ENCODE measurements at places on chromosomes 2 and 18. TPM values are rescaled to one million over a fixed set of nuclear protein-coding genes. Genes with fewer than 3 reads are reported as not detected.

- H3K36me3 ChIP-seq = no peaks in the 10 kb centered on the region
- H3K4me3 ChIP-seq = no peak overlapping the region
- peaks cover 7% of the 10 kb centered on the region for H3K27me3 ChIP-seq
- H3K27ac ChIP-seq = no peak overlapping the region
- no peak for DNase-seq
These were observed 220.0 kb downstream of the LDLRAD4 start for GRCh38 chr18:13438507-13439056.

DNA sequence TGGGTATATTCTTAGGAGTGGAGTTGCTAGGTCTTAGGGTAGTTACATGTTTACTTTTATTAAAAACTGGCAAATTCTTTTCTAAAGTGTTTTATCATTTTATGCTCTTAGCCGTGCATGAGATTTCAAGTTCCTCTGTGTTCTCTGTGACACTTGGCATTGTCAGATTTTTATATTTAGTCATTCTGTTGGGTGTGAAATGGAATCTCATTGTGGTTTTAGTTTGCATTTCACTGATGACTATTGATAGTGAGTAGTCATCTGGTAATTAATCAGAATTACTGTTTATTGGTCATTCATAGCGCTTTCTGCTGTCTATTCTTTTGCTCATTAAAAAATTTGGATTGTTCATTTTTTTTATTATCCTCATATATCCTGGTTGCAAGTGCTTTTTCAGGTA, 34.1 kb downstream of the RAB3GAP1 start:
- H3K36me3 ChIP-seq = peaks cover 8% of the 10 kb centered on the region
- no peaks in the 10 kb centered on the region for H3K4me1 ChIP-seq
- H3K27ac ChIP-seq = no peak overlapping the region
- DNase-seq = no peak

DNA sequence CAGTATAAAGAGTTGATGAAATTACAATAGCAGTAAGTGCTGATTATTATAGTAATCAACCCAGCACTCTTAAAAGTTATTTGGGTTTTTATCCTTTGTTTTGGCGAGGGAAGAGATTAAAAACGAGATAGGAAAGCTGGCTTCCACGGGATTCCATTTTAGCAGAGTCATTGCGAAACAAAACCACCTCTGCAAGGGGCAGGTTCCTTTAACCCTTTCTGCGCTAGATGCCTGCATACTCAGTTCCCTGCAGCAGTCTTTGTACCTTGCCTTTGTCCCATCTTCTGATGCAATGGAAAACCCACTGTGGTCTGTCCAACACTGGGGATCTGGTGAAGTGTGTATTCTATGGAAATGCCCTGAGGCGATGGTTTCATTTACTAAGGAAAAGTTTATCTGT, 2.7 kb downstream of the YPEL5 start:
- no peaks in the 10 kb centered on the region for H3K36me3 ChIP-seq
- peaks cover 36% of the 10 kb centered on the region for H3K4me1 ChIP-seq
- H3K27me3 ChIP-seq = peaks cover 16% of the 10 kb centered on the region
- H3K27ac ChIP-seq = no peak overlapping the region

DNA sequence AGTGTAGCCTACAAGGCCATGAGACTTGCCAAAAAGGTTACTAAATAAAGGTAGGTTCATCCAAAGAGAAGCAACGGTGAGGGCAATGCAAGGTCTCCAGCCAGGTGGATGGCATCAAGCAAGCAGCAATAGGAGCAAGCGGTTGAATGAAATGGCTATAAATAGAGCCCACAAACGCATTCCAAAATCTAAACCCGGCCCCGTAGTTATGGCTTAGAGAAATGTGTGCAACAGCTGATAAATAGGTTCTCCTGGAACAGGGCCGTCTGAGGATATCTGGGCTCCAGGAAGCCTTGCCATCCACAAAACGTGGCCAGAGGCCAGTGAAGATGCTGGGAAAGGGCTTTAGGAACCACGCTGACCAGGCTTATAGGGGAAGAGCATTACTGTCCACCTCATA, 146.1 kb upstream of the PID1 start:
- no peaks in the 10 kb centered on the region for H3K27me3 ChIP-seq
- no peaks in the 10 kb centered on the region for H3K4me1 ChIP-seq
- H3K4me3 ChIP-seq = no peak overlapping the region
- no peak overlapping the region for H3K27ac ChIP-seq
- H3K36me3 ChIP-seq = no peaks in the 10 kb centered on the region

GRCh38 chr2:179856205-179856604, 5.2 kb downstream of the ZNF385B start:
- no peaks in the 10 kb centered on the region for H3K36me3 ChIP-seq
- no peak overlapping the region for H3K4me3 ChIP-seq
- peak overlapping the region; percentile 8 for H3K27ac ChIP-seq
- no peak for DNase-seq
- H3K27me3 ChIP-seq = peaks cover 8% of the 10 kb centered on the region

DNA sequence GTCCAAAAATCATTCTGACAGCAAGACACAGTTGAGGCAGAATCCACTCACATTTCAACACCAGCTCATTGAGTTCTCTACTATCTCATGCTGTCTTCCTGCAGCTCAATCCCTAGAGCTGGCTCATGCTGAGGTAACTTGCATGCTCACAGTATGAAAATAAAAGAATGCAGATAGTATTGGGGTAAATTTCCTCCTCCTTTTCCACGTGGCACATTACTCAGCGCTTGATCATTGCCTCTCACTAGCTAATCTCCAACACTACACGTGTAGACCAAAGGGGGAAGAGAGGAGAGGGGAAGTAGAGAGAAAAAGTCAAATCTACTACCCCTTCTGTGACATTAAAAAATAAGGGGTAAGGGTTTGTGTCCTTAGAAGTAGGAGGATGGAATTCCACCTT, 300.6 kb downstream of the AFF3 start:
- no peaks in the 10 kb centered on the region for H3K36me3 ChIP-seq
- no peaks in the 10 kb centered on the region for H3K27me3 ChIP-seq
- H3K27ac ChIP-seq = no peak overlapping the region
- no peaks in the 10 kb centered on the region for H3K4me1 ChIP-seq
- no peak for DNase-seq
- H3K4me3 ChIP-seq = no peak overlapping the region

DNA sequence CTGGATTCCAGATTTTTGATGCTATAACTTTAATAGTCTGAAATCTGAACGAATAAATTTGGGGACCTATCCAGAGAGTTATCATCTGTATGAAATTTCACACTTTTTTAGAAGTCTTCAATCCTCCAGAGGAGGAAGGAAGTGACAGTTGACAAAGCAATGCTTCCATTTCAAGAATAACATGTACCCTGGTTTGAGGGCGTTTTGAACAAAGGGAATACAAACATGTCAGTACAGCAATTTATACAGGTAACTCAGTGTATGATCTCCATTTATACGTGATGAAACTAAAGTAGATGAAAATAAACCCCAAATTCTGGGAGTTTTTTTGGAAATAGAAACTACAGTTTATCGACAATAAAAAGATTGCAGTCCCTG, 42.2 kb downstream of the CIB4 start:
- DNase-seq = no peak
- peaks cover 8% of the 10 kb centered on the region for H3K27me3 ChIP-seq
- H3K4me3 ChIP-seq = no peak overlapping the region

DNA sequence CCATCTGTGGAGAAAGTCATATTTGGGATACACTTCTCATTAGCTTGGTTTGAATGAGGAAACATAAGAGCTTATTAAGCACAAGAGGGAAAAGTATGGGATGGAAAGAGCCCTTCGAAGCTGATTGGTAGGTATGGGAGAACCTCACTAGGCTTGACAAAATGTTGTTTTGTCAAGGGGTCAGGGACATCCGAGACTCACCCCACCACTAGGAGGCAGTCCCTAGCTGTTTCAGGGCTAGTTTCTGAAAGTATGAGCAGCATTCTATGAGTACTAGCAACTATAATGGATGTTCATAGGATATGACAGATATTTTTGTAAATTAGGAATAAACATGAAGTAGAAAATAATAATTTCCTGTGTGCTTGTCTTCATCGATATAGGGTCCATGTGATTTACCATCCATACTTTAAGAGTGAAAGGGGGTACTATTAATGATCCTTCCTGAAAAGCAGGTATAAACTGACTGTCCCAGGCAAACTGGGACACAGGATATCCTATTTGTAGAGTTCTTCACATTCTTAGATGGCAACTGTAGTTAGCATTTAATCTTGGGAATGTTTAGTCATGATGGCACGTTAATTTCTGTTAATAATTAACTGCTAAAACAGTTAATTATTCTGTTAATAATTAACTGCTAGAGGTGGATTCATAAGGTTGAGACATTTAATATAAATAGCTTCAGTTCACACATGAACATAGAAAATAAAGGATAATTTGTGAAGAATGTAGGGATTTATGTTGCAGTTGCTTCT, 28.4 kb downstream of the OTX1 start:
- H3K36me3 ChIP-seq = no peaks in the 10 kb centered on the region
- peak; percentile 20 for DNase-seq
- no peaks in the 10 kb centered on the region for H3K4me1 ChIP-seq
- no peak overlapping the region for H3K27ac ChIP-seq
- H3K4me3 ChIP-seq = no peak overlapping the region

GRCh38 chr2:109382951-109383350, 230.8 kb downstream of the SEPTIN10 start:
- no peak for DNase-seq
- no peaks in the 10 kb centered on the region for H3K36me3 ChIP-seq
- no peak overlapping the region for H3K27ac ChIP-seq
- peaks cover 23% of the 10 kb centered on the region for H3K4me1 ChIP-seq

DNA sequence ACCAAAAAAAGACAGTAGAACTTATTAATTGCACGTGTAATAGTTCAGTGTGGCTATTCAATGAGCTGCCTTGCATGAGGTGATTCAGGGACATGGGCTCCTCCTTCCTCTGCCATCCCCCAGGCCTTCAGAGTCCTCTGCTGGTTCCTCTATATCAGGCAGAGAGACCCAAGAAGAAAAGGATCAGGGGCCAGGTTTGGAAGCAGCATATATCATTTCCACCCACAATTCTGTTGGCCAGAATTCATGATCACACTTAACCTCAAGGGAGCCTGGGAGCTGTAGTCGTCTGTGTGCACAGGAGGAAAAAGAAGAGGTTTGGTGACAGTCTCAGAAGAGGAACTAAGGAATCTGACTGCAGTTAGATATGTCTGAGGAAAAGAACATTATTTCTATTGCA, 114.0 kb upstream of the GLS start:
- H3K4me3 ChIP-seq = no peak overlapping the region
- no peak overlapping the region for H3K27ac ChIP-seq
- no peaks in the 10 kb centered on the region for H3K36me3 ChIP-seq
- no peaks in the 10 kb centered on the region for H3K4me1 ChIP-seq

DNA sequence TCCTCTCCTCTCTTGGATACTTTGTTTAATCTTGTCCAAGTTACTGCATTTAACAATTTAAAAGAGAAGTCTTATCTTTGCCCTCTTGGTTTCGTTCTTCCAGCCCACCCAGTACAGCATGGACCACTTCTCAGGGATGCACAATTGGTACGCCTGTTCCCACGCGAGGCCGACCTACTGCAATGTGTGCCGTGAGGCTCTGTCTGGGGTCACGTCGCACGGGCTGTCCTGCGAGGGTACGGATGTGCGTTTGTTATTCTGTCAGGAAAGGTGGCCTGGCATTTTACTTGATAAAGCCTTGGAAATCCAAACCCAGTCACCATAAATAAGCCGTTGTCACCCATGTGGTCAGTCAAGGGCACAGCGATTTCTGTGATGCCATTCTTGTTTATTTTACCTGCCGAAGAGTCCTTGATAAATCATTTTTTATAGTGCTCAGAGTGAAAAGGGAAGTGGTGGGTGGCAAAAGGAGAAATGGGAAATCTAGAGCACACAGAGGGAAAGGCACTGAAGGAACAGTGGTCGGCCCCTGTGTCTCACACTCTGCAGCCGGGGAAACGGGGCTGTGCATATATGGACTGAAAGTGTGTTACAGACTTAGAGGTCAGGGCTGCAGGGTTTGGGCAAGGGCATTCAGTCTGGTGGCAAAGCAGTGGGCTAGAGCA, 80.5 kb downstream of the DGKD start:
- no peak overlapping the region for H3K4me3 ChIP-seq
- H3K27ac ChIP-seq = no peak overlapping the region
- no peaks in the 10 kb centered on the region for H3K27me3 ChIP-seq
- no peaks in the 10 kb centered on the region for H3K36me3 ChIP-seq
- no peaks in the 10 kb centered on the region for H3K4me1 ChIP-seq

- H3K27me3 ChIP-seq = no peaks in the 10 kb centered on the region
- no peak overlapping the region for H3K4me3 ChIP-seq
- no peak overlapping the region for H3K27ac ChIP-seq
- H3K36me3 ChIP-seq = no peaks in the 10 kb centered on the region
These were observed 6.1 kb upstream of the KYNU start for GRCh38 chr2:142871396-142871795.

DNA sequence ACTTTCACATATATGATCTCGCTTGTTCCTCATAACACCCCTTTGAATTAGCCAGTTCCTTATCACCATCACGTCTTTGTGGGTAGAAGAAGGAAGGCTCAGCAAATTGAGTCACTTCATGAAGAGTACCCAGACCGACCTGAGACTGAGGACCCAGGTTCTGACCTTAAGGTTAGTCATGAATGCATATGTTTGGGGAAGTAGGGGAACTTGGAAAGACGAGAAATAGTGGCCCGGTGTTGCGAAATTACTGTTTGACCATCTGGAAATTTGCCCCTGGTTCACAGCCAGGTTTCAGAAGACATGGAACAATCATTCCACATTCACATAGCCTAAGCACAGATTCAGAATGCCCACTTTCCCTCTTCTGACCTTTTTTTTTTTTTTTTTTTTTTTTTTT, 59.8 kb downstream of the MEIS1 start:
- DNase-seq = no peak
- no peaks in the 10 kb centered on the region for H3K36me3 ChIP-seq
- no peaks in the 10 kb centered on the region for H3K27me3 ChIP-seq
- H3K27ac ChIP-seq = no peak overlapping the region

The ELOA2 gene
- not detected for total RNA-seq

The PARD6G gene
- total RNA-seq = 21.8 TPM

The NTSR2 gene
- total RNA-seq = not detected
